Skeletal muscle cell (primary cell): ENCODE measurements at places on chromosomes 1 and 21.

DNA sequence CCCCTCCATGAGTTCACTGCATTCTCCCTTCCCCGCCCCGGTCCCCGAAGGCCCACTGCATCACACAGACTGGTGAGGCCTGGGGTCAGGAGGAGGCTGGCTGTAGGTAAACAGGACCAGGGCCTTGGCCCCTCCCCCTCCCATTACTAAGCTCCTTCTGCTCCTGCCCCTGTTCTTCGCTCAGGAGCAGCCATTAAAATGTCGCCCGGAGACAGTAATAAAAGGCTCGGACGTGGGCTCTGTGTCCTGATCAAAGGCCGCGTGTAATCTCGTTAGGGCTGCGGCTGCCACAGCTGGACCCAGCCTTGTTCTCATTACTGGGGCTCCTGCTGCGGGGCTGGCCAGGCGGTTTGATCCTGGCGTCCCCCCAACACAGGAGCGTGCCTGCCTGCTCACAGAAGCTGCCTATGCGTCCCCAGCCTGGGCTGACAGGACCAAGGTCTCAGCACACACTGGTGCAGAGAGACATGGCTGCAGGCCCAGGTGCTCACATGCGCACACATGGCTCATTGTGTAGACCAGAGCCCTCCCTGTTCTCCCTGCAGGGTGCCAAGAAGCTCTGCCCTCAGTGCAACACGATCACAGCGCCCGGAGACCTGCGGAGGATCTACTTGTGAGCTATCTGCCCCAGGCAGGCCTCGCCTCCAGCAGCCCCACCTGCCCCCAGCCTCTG, 24.0 kb downstream of the TMEM53 start:
- DNase-seq: no peak

DNA sequence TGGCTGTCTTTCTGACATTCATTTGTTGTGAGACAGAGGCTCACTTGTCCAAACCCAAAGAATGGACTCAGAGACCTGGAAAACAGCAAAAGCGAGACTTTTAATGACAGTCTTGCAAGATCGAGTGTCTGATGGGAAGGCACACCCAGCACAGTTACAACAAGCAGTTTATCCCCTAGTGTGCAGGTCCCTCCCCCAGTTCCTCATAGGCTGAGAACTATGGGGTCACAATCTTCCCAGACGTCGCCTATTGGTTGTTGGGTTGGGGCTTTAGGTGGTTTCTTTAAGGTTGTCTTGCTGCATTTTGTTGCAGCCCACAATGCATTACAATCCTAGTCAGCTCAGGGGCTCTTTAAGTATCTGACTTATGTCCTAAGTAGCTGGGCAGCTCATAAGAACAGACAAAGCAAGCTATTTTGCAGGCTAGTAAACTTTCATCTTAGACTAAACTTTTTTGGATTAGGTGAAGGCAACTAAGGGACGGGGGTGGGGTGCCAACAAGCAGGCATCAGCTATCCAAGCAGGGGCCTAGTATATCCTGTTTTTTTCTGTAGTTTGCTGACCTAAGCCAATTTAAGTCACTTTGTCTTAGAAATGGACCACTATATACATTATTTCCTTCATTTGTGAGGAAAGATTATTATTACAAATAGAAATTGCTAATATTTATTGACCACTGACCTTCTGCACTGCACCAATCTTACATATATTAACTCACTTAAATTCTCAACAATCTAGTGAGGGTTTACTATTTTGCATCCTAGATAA, 151.8 kb downstream of the SETD4 start:
- no peak for DNase-seq

- no peak for DNase-seq
Observed at GRCh38 chr1:18712252-18712600, 81.6 kb downstream of the PAX7 start.

- DNase-seq: no peak
Observed at GRCh38 chr1:215256936-215257679, 174.6 kb downstream of the KCNK2 start.

GRCh38 chr1:111283838-111284237, 6.8 kb upstream of the CHIA start:
- DNase-seq: no peak

GRCh38 chr21:34075760-34076660, 2.6 kb downstream of the MRPS6 start:
- no peak for DNase-seq

- no peak for DNase-seq
Observed at GRCh38 chr21:31173881-31174555, 135.7 kb upstream of the KRTAP19-8 start.
